GM04503 (cell line): ENCODE measurements at places on chromosomes 6 and 20.

DNA sequence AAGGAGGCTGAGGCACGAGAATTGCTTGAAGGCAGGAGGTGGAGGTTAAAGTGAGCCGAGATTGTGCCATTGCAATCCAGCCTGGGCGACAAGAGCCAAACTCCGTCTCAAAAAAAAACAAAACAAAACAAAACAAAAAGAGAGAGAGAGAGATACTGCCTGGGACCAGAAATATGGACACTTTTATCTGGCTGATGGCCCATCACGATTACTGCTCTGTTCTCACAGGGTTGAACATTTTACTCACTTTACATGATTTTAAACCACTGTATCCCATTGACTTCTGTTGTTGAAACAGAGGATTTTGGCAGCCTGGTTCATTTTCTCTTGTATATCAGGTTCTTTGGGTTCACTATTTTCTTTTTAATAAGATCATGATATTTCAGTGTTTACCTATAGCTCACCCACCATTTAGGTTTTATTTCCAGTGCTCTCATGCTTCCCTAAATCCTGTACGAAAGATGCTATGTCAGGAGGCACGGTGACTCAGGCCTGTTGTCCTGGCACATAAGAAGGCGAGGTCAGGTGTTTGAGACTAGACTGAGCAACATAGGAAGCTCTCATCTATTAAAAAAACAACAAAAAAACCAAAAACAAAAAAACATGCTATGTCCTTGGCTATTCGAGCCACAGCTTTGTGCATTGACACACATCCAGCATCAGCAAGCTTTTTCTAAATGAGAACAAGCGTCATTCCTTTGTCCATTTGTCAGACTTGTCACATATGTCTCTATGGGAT lies 34.5 kb upstream of the RREB1 start:
- DNase-seq = no peak

GRCh38 chr20:49228676-49229075 lies 9.5 kb downstream of the DDX27 start:
- DNase-seq = no peak

GRCh38 chr20:10474606-10475184 lies 39.6 kb downstream of the SLX4IP start:
- DNase-seq = no peak

DNA sequence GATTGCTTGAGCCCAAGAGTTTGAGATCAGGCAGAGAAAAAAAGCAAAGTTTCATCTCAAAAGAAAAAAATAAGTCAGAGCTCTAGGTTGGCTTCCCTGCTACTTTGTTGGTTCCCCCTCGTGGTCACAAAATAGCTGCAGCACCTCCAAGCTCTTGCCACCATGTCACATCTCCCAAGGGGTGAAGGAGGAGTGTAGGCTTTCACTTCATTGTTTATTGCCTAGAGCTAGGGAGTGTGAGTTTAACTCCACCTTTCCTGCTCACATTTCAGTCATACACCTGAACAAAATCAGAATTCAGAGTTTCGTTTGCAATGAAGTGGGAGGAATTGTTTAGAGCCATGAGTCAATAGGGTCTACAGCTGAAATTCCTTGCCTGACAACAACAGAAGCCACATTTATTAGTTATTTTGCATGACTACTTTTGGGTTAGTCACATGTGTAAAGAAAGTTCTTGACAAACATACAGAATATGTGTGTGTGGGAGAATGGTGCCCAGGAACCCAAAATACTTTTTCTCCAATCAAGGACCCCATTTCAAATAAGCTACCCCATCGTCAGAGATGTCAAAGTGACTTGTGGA lies 56.2 kb upstream of the UFL1 start:
- no peak for DNase-seq

GRCh38 chr6:131995917-131996316 lies 44.7 kb upstream of the CCN2 start:
- DNase-seq = peak; percentile 66
